Activated T-helper 17 cell treated with anti-CD3 and anti-CD28 coated beads, Interleukin-2, amount 50 U/mL, for 72 hours (primary cell): ENCODE measurements at places on chromosomes 1 and 21.
A peak's percentile ranks its signal among the peaks of the same experiment; 100 is the strongest.

GRCh38 chr1:84907095-84907827, 14.3 kb upstream of the LPAR3 start:
- no peak for ATAC-seq

DNA sequence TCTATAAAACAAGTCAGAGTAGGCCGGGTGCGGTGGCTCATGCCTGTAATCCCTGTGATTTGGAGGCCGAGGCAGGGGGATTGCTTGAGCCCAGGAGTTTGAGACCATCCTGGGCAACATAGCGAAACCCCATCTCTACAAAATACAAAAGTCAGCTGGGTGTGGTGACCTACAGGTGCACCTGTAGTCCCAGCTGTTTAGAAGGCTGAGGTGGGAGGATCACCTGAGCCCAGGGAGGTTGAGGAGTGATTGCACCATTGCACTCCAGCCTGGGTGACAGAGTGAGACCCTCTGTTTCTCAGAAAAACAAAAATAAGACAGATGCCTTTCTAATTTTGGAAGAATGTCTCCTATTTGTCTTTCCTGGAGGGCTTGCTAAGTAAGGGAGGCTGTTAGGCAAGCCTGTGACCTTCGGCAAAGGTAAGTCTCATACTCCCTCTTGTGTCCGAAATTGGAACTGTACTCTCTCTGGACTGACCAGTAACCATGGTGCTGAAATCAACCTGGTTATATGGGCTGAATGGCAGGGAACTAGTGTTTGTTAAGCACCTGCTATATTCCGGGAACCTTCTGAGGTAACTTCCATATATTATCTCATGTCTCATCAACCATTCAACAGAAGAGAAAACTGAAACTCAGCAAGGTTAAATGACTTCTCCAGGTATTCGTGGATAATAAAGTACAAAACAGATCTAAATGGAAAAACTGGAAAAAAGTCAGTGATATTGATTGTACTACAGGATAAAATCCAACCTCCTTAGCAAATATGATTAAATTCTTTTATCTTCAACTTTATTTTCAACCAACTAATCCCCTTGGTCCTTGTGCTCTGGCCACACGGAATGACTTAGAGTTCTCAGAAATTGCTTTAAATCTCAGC, 11.8 kb upstream of the RAB3B start:
- peak; percentile 89 for ATAC-seq

GRCh38 chr1:234887016-234887900, 241.4 kb downstream of the TOMM20 start:
- no peak for ATAC-seq

- peak; percentile 18 for ATAC-seq
These were observed 161.8 kb downstream of the NFIA start for GRCh38 chr1:61244114-61244513.

- ATAC-seq, result no peak
These were observed 62.9 kb downstream of the B3GALT5 start for GRCh38 chr21:39675590-39675989.
